ENCODE measurements at places on chromosomes 4 and X.

DNA sequence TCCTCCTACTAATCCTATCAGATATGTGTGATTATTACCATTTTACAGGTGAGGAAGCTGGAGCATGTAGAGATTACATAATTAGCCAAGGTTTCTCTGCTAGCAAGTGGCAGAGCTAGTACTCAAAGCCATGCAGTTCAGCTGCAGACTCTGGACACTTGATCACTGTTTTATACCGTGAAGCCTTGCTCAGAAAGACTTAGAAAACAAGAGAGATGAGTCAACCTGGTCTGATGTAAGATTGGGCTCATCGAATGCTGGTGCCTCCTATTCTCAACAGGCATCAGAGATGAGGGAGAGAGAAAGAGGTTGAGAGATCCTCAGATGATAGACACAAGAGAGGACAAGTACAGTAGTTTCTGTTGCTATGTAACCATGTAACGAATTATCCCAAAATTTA is 19.0 kb upstream of the PDE5A start:
- no peak for DNase-seq

DNA sequence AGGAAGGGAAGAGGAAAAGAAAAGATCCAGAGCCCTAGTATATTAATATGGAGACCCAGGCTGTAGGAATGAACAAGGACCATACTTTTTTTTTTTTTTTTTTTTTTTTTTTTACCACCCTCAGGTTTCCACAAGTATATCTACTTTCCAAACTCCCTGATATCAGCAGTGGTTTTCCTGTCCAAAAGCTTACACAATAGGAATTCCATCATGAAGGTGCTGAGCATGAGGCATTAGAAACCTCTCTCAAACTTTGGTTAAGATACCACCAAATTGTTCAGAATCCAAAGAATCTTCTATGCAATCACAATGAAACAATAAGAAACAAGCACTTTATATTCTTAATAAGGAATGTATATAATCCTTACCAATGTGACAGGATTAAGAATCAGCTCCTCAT is 26.5 kb downstream of the RPS6KA3 start:
- no peak for DNase-seq

- DNase-seq = no peak
Measured at GRCh38 chr4:185396724-185397385, at the start of gene ANKRD37. Gene ANKRD37 (plus strand): TSS chr4:185396841. CDS start chr4:185396924, 83 bp downstream.

- no peak for DNase-seq
Measured at GRCh38 chr4:142379277-142380051, 466.6 kb downstream of the INPP4B start.

- DNase-seq = no peak
Measured at GRCh38 chr4:22744478-22745062, 51.8 kb downstream of the GBA3 start.

DNA sequence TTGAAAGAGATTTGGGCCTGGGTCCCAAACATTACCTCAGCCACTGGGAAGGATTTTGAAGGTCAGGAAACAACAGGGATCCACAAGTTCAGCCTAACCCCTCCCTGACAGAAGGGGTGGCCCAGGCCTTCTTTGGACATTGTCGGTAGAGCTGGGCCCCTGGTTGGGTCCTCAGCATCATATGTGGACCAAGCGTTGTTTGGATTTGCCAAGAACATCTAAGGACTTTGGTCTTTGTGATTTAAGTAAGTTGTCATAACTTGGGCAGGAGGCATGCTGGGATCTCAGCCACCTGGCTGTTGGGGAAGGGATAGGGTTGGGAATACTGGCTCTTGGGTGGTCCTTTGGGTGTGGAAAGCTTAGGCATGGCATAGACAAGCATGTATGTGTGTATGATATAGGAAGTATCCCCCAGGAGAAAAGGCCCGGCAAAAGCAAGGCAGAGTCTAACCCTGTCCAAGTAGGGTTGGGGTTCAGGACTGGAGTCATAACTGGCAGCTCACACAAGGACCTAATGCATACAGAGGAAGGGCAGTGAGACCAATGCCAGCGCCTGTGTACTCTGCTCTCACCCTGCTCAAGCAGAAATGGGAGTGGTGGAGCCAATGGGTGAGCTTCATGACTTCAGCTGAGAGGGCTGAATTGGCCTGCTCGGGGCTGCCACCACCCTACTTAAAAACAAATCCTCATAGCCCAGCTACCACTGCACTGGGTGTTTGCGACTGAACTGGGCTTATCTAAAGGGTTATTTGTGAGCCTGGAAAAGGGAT is 102.8 kb downstream of the RTL5 start:
- DNase-seq = no peak
